ENCODE measurements at places on chromosomes 12 and 14.

- no peak for DNase-seq
Measured at GRCh38 chr12:101671833-101672232, 25.6 kb upstream of the CHPT1 start.

- no peak for DNase-seq
Measured at GRCh38 chr14:61218767-61219166, 62.4 kb downstream of the TMEM30B start.

GRCh38 chr14:58865514-58866281, 227.9 kb downstream of the DACT1 start:
- DNase-seq: no peak

DNA sequence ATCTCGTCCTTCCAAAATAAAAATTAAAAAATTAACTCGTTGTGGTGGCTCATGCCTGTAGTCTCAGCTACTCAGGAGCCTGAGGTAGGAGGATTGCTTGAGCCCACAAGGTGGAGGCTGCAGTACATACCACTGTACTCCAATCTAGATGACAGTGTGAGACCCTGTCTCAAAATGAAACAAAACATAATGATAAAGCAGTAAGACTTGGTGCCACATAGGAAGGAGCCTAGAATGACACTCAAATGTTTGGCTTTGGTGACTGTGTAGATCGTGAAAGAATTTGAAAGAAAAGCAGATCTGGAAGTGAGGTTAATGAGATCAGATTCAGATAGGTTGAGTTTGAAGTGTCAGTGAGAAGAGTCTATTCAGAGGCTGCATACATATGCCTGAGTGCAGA, 150.1 kb upstream of the ATP2B1 start:
- DNase-seq: no peak

DNA sequence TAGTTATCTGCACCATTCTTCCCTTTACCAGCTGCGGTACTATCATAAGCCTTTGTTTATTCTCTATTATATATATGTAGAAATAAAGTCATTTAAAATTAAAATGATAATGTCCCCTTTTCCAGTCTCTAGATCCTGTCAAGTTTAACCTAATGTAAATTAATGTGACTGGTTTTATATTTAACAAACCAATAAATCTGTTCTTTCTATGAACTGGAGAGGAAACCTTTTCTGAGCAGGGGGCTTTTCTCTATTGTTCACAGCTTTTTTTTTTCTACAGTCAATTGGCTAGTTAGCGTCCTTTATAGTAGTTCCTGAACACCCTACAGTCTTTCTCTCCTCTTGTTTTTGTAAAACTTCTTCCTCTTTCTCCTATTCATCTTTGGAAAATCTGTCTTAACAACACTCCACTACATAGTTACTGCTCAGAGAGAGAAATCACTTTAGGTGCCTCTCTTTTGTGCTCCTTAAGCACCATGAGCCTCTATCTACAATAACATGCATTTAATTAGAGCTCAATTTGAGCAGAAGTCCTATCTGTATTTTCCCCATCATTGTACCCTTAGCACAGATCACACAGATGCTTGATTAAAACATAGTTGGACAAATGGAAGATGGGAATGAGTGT, 332.6 kb upstream of the SYT1 start:
- no peak for DNase-seq

DNA sequence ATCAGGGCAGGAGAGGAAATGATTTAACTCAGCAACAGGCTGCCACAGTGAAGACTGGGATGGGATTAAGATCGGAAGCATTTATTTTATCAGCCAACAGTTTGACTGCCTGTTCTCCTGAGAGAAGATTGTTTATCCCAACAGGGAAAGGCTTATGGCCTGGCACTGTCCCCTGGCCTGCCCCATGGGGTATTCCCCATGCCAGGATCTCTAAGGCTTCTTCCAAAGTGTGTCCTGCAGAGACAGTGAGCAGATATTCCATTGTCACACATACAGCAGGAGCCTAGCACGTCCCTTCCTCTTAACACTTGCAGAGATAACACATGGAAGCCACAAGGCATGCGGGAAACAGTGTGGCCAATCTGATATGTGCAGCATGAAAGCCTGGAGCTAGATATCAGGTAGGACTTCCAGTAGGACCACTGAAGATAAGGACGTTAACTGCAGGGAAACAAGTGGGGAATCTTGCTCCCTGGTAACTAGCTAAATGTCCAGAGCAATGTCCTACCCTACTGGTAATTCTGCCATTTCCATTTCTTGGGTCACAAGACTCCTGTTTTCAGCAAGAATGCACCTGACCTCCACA, 48.2 kb downstream of the IQSEC3 start:
- no peak for DNase-seq

GRCh38 chr12:76670776-76671175, 93.1 kb upstream of the ZDHHC17 start:
- DNase-seq: no peak

DNA sequence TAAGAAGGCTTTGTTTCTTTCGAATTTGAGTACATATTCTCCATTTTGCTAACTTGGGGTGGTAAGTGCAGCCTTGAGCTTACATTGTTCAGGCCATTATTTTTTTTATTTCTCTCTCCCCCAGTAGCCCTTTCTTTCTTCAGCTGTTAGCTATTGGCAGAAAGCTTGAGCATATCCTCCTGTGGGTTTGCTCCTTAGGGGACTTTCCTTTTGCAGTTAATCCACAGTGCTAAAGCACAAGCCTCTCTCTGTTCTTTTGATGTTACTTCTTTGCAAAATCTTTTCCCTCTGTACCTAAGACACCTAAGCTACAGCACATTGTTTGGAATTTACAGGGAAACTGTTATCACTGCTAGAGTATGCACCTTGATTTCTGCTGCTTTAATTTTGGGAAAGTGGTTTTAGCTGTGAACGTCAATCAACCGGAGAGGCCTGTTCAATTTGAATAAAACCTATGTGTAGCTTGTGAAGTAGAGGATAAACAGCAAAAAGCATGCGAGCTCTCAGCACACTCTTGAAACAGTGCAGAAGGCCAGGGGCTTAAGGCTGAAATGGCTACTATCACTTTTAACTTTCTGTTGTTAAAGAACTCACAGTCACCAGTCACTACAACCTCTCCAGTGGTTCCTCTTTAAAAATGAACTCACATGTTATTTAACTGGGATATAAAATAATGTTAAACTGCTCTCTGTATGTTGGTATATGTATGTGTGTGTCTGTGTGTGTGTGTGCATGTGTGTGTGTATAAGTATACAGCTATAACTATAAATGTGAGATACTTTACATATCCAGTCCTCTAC, 139.2 kb downstream of the PDZRN4 start:
- DNase-seq: no peak

- peak; percentile 21 for DNase-seq
Measured at GRCh38 chr12:44286336-44286735, 450.5 kb downstream of the TMEM117 start.

GRCh38 chr14:52314595-52315354, 663 bp downstream of the PTGER2 start:
- DNase-seq: no peak

GRCh38 chr12:96040305-96041133, 5.1 kb upstream of the LTA4H start:
- DNase-seq: no peak

- no peak for DNase-seq
Measured at GRCh38 chr14:40903709-40904108, 703.0 kb upstream of the LRFN5 start.

GRCh38 chr12:2988494-2988893, 29.3 kb downstream of the TEAD4 start:
- no peak for DNase-seq

GRCh38 chr12:39173726-39174125, 268.3 kb upstream of the CPNE8 start:
- no peak for DNase-seq

DNA sequence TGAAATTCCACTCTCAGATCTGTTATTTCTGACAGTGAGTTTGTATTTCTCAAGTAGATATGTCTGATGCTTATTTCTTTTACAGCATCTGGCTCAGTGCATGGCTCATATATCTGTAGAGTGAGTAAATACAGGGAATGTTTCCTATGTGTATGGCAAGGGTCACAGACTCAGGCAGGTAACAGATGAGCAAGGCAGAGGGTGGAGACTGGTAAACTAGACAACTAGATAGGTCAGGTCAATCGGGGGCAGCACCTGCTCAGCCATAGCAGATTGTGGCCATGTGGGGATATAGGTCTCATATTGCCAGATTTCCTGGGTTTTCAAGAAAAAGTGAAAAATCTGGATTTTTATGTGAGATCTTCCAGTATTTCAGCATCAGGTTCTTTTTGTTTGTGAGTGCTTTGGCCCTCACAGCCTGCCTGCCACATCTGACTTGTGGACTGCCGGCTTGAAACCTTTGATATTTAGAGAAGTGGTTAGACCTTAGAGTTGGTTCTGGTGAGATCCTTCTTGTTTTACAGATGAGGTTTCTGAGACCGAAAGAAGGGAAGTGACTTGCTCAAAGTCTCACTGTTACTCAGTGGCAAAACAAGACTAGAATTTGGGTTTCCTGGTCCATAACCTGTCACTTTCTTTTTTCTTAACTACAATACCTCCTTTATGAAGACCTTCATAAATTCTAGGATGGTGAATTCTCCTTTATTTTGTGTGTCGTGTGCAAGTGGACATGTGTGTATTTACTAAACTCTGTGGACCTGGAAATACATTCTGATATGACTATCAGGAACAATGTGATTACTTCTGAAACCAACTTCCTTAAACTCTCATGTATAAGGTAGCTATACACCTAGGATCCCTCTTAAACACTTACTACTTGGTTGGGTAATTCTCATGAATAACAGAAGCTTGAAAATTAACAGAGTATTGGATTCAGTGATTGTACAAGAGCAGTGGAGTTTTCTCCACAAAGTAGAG, 34.4 kb downstream of the PROX2 start:
- no peak for DNase-seq

DNA sequence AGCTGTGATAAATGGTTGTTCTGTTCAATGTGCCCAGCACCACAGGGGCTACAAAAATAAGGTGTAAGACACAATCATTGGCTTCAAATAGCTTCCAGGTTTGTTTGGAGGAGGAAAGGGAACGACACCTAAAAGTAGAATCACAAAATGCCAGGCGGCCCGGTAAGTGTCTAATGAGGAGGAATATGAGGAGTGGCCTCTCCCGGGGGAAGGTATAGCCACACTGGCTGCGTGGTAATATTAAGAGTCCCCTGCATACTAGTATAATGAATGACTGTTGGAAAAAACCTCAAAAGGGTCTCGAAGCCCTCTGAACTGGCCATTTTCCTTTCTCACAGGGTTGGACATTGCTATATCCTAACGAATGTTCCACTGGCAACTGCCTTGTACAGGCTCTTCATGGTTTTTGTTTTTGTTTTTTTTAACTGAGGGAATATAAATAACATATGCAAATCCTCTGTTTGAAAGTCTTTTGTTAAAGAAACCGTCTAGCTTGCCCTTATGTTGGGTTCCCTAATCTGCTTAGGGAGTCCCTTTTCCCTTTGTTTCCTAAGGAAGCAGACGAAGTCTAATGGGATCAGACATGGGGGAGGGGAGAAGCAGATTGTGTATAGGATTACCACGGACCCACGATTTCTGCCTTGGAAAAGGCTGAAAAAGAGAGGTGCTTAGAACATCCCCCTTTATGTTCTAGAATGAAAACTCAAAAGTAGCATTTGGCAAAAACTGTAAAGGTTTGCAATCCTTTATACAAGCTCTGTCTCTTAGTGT, 4.2 kb downstream of the CCDC60 start:
- DNase-seq: no peak

DNA sequence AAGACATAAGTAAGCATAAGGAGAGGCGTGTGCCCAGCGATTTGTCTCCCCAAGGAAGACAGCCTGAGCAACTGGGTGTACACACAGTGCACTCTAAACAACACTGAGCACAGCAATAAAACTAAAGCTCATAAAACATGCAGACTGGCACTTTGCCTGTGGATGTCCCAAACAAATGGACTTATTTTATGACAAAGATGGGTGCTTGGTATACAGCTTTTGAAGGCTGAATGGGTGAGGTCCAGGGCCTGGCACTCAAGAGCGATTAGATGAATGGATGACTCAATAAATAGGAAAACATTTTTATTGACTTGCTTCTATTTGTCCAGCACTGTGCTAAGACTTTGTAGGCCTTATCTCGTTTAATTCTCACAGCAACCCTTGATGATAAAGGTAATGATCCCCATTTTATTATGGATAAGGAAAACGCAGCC, 28.5 kb downstream of the LGMN start:
- DNase-seq: no peak

- no peak for DNase-seq
Measured at GRCh38 chr14:105503935-105504692, 13.1 kb downstream of the TEDC1 start.

DNA sequence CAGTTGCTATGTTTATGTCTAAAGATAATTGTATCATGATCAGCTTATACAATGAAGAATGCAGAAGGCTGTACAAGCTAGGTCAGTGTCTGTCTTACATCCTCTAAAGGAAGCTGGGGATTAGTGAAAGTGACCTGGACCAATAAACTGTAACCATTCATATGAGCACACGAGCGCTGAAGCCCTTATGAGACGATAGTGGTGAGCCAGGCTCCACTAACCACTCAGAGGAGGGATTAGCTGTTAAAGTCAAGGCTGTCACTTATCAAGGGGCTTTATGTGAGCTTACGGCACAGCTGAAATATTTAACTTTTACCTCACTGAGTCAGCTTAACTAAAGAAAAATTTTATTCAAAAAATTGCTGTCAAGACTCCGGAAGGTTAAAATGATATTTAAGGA, 30.3 kb downstream of the NDUFA12 start:
- no peak for DNase-seq

DNA sequence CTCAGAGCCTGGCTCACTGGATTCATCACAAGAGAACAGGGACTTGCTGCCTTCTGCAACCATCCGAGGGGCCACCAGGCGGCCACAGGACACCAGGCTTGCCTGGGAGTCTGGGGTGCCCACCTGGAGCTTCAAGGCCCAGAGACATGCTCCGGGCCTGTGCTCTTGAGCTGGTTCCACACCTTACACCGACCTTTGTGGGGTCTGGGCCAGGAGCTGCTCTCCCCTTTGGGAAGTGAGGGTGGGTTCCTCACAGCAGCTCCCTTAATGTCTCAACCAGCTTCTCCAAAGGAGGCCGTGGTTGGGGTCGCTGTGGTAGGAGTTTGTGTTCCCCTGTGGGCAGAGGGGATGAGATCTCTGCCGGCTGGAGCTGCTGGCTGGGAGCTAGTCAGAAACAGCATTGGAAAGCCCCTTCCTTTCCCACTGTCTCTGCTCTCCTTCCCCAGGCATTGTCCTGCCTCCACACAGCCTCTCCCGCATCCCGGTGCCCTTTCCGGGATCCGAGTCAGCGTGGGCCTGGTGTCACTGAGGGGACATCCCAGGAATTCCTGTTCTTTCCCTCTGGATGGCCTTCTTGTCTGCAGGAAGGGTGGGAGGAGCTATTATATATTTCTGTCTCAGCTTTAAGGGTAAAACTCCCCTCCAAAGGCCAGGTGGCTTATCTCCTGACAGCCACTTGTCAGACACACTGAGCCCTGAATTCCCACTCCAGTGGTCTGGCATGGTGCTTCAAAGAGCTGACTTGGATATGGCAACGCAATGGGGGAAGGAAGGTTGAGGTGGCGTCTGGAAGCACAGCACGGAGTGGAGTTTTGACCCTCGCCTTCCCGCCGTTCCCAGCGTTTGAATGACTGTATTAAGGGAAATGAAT, 5.1 kb upstream of the PAPLN start:
- no peak for DNase-seq
